Caki2 (cell line): ENCODE measurements at places on chromosomes 13 and 19. TPM values are rescaled to one million over a fixed set of nuclear protein-coding genes. Genes with fewer than 3 reads are reported as not detected.
A peak's percentile ranks its signal among the peaks of the same experiment; 100 is the strongest.

GRCh38 chr13:110965038-110965754, 50.3 kb upstream of the ANKRD10 start:
- DNase-seq, result peak; percentile 93

DNA sequence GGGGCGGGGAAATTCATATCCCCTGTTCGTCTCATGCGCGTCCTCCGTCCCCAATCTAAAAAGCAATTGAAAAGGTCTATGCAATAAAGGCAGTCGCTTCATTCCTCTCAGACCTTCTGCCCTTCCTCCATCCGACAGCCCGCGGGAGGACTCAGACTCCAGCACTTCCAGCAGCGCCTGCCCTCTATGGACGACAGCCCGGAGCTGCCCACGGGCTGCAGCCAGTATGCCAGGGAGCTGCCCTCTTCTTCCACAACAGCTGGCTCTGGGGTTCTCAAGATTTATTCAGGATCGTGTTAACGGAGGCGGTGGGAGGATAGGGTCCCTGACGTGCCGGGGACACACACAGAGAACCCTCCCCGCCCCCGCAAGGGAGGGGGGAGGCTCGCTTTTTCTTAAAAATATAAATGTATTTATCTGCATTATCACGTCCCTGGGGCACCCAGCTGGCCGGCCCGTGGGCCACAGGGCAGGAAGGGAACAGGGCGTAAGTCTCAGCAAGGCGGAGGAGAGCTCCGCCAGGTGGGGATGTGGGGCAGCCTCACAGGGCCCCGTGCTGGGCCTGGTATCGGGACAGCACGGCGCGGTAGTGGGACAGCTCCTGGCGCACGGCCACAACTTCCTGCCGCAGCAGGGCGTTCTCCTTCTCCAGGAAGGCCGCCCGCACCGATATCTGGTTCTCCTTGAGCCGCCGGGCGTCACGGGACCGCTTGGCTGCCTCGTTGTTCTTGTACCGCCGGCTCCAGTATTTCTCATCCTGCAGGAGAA, 6.7 kb downstream of the DBP start:
- no peak for DNase-seq

GRCh38 chr19:858868-859843, at the start of gene CFD:
Gene CFD, plus strand, starts transcription at chr19:859664. Its CDS starts 26 bp downstream, at chr19:859690.
- DNase-seq, result no peak

Gene NPAS1
- total RNA-seq, result 2.8 and 3.1 TPM in 2 replicates

Gene VSTM2B
- not detected in 2 replicates for total RNA-seq

Gene OVOL3
- total RNA-seq, result not detected in 2 replicates

Gene CACNG8
- total RNA-seq, result not detected in 2 replicates
